ENCODE measurements at places on chromosomes 3 and 15.
A peak's percentile ranks its signal among the peaks of the same experiment; 100 is the strongest.

DNA sequence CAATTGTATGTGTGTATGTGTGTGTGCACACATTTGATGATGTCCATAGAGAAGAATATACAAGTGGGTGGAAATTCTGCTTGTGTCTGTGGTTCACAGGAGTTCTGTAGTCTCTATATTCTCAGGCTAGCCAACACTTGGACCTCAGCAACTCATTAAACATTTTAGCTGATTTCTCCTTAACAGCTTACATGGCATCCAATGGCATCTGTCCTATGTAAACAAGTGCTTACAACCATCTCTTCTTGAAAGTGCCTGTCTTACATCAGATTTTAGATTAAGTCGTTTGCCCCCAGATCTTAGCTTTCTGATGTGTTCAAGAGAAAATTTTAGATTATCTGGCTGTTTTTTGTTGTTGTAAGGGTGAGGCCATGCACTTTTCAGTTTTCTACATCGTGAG is 29.0 kb downstream of the ZNF662 start:
- DNase-seq, result no peak

GRCh38 chr15:57609805-57610529 is 18.3 kb downstream of the MYZAP start:
- peak; percentile 43 for DNase-seq

- no peak for DNase-seq
These were observed 15.9 kb upstream of the ACTL6A start for GRCh38 chr3:179546814-179547241.

DNA sequence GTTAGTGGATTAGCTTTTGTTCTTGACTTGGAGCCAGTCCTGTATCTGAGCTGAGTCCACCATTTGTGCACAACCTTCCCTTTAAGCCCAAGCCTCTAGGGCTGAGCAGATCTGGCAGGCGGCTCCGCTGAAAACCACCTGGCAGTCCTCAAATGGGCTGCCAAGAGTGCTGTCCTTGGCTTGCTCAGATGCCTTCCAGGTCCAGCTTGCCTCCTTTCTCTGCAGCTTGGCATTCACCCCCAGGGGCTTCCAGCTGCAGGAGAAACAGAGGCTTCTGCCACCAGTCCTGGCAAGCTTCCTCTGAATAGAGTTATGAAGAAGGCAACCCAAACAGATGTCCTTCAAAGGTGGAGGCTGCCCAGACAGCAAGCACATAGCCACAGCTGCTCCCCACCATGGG is 96.7 kb downstream of the LRTM1 start:
- no peak for DNase-seq

DNA sequence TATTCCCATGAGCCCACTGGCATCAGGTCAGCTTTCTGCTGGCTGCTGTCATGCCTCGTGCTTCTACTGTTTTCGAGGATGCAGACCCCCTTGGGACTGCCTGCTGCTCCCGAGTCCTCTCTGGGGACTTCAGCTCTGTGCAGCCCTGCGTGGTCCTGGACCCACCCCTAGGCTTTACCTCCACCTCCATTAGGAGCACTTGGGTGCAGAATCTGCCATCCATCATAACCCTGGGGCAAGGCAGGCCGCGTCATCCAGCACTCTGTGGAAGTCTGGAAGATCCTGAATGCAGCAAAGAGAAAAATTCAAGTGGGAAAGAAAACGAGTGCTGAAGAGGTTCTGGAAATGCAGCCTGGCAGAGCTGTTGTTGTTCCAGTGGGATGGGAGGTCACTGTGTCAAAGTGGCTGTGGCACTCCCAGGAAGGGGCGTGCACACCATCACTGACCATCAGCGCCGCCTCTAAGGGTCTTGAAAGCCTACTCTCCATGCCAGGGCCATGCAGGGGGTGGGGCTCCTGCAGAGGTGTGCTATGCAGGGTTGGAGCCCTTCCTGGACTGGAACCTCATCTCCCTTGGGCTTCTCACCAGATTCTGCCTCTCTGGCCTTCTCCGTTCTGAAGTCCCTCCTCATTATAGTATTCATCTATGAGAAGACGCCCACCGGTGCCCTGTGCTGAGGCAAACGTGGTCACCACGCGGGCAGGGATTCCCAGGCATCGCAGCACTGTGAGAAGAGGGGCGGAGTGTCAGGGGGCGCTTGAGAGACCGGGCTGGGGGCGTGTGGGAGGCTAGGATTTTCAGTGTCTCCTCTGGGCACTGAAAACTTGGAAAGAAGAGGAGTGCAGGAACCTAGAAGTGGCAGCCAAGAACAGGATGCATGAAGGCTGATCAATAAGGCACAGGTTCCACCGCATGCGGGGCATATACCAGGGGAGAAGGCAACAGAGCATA is 12.5 kb downstream of the EPB42 start:
- no peak for DNase-seq
